ENCODE measurements at places on chromosomes 12 and 14.

DNA sequence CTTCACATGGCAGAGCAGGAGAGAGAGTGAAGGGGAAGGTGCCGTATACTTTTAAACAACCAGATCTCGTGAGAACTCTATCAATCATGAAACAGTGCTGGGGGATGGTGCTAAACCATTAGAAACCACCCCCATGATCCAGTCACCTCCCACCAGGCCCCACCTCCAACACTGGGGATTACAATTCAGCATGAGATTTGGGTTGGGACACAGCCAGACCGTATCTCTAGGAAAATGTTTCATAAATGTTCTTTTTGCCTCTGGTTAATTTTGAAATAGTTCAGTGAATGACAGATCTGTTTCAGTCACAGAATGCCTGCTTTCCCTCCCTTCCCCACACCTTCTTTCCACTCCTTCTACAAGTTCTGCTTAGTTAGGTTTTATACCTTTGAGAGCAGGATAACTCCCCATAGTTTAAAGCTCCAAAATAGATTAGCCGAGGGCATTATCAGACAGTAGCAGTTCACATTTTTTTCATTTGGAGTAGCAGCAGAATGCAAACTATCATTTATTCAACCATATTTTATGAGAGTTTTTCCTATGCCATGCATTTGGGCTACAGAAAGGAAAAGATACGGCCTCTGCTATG lies 27.1 kb downstream of the PELI2 start:
- DNase-seq: no peak

DNA sequence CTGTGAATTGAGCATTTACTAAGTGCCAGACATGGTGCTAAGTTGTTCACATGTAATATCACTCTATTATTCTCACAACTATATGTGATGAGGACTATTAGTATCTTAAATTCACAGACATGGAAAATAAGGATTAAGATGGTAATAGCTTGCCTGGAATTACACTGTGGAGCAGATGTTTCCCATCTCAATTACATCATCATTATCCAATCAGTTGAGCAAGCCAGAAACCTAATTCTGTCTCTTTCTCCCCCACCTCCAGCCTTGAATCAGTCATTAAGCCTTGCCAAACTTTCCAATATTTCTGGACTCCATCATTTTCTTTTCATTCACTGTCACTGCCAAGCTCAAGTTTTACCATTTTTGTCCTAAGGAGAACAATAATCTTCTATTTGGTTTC lies 287.8 kb upstream of the KITLG start:
- no peak for DNase-seq

- no peak for DNase-seq
Measured at GRCh38 chr14:87813211-87813610, 179.8 kb downstream of the GALC start.

GRCh38 chr12:47414511-47414910 lies 291.3 kb downstream of the RPAP3 start:
- no peak for DNase-seq

GRCh38 chr12:67667276-67668073 lies 18.9 kb downstream of the DYRK2 start:
- no peak for DNase-seq

DNA sequence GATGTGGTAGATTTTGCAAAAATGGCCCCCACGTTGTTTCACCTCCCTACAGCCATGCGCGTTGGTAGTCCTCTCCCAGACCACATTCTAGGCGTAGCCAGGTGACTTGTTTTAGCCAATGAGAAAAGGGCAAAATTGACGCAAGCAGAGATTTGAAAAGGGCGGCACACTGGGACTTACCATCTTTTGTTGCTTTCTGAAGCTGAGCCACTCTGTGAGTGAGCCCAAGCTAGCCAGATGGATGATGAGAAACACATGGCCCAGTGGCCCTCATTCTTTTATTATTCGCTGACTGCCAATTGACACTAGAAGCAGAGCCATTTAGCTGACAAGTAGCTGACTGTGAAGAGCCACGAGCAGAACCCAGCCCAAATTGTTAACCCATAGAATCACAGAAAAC lies 142.0 kb upstream of the GZMB start:
- no peak for DNase-seq

DNA sequence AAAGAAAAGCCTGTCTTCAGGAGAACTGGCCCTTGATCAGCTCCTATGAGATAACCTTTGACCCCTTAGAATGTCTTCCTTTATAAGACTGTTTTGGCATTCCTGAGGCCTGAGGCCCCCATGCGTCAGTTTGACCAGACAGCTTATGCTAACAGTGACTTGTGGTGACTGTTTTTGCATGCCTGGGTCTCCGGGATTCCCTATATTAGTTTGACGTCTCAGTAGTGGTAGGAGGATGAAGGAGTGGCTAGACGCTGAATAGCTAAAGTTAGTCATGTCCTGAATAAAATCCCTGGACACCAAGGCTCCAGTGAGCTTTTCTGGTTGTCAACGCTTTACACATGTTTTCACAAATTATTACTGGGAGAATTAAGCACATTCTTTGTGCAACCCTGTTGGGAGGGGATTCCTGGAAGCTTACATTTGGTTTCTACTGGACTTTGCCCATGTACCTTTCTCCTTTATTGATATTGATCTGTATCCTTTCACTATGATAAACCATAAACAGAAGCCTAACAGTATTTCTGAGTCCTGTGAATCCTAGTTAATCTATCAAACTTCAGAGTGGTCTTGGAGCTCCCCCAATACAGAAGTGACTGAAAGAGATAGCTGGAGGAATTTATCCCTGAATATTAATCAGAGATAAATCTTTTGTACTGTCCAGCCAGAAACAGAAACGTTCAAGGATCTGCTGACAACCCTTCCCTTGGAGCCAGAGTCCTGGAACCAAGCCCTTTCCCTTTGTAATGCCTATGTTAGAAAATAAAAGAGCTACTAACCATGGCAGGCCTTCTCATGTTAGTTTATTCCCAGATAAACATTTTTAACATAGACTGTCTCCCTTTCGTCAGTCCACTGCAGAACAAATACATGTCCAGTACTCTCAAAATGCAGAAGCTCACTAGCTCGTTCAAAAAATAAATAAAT lies 479.2 kb downstream of the RPS29 start:
- DNase-seq: no peak

GRCh38 chr14:89493877-89494634 lies 77.0 kb upstream of the FOXN3 start:
- no peak for DNase-seq

- no peak for DNase-seq
Measured at GRCh38 chr12:113207613-113208040, 13.6 kb upstream of the TPCN1 start.

- no peak for DNase-seq
Measured at GRCh38 chr12:30286345-30286926, 409.2 kb downstream of the IPO8 start.

GRCh38 chr12:109763201-109763841 lies 49.7 kb downstream of the FAM222A start:
- DNase-seq: no peak

DNA sequence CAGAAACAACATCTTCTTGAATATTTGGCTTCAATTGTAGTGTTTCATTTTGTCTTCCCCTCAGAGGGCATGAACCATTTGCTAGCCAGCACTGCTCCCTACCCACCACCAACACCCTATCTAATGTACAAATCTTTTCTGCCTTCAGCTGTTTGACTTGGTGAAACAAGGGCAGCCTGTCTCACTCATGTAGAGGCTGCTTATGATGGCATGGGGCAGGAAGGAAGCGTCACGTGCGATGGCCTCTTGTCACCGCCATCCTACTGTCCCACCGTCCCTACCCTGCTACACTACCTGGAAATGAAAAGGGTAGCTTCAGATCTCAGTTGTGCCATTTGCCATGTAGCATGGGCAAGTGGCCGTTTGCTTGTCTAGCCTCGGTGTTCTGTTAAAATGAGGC lies 29.9 kb upstream of the LRTM2 start:
- DNase-seq: no peak

DNA sequence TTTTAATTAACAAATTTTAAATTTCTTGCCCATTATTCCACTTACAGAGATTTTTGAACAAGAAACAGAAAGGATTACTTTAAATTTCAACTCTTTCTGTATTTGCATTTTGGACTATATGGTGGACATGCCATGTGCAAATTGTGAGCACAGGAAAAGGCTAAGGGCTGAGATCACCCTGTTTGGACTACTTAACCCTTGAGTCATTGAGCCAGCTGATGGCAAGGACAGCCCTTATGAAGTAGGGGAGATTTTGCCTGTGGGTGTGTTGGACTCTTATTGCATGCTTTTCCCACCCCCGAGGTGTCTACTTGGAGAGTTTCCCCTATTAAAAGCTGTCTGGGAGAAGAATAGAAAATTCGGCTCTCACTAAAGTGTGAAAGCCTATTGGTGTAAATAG lies 17.2 kb downstream of the DERA start:
- DNase-seq: no peak

GRCh38 chr12:6386491-6386890 lies 2.5 kb downstream of the LTBR start:
- no peak for DNase-seq

DNA sequence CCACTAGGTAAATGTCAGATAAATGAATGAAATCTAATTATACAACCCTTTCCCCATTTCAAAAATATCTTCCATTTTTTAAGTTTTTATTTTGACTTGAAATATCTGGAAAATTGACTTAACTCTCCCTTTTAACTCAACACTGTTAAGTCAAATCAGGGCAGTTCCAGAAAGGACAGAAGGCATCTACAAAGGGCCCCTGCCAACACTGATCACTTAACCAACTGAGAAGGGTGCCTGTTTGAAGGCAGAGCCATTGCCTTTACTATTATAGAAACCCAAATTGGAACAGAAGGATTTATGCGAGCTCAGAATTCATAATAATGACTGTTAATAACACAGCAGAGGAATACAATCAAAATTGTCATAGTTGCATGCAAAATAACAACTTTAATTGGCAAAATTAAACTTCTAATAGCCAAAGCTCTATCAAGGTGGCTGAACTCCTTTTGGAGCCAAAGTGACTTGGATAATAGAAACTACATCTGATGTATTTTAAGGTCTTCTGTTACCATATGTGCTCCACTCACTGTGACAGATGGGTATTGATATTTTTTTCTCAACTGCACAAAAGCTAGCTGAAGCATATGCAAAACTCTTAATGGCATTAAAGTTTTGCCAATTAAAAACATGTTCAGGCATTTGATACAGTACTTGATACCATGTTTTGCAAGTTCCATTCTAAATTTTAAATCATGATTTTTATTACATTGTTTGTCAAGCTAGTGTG lies 383.8 kb downstream of the NOVA1 start:
- DNase-seq: no peak

- DNase-seq: no peak
Measured at GRCh38 chr14:68547305-68548193, 245.3 kb downstream of the ZFP36L1 start.

DNA sequence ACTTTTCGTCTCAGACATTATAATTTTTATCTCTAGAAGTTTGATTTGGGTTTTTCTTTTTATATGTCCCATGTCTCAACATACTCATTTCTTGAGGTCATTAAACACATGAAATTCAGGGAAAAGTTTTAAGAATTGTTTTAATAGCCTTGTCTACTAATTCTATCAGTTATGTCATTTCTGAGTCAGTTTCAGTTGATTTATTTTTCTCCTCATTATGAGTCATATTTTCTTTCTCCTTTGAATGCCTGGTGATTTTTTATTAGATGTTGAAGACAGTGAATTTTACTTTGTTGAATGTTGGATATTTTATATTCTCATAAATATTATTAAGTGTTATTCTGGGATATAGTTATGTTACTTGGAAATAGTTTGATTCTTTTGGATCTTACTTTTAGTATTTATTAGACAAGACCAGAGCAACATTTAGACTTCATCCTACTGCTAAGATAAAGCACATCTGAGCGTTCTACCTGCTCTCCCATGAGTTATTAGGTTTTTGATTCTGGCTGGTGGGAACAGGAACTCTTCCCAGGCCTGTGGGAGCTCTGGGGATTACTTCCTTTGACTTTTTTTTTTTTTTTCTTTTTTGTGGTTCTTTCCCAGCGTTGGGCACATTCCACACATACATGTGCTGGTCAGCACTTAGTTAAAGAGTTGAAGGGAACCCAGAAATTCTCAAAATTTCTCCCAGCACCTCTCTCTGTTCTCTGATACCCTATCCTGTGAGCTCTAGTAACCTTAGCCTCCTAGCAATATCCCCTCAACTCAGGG lies 1157.7 kb downstream of the BCL11B start:
- no peak for DNase-seq

DNA sequence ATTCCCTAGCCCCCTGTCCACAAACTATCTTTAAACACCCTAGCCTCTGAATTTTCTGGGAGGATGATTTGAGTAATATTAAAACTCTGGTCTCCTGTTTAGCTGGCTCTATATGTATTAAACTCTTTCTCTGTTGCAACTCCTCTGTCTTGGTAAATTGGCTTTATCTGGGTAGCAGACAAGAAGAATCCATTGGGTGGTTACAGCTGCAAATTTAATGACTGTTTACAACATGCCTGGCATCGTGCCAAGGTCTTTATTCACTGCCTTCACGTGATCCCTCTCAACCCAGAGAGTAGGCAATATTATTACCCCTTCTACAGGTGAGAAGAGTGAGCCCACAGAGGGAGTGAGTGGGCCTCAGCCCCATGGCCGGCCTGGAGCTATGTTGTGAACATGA lies 77.8 kb upstream of the MYL2 start:
- no peak for DNase-seq

GRCh38 chr14:31159682-31160296 lies 47.8 kb downstream of the HECTD1 start:
- DNase-seq: no peak

DNA sequence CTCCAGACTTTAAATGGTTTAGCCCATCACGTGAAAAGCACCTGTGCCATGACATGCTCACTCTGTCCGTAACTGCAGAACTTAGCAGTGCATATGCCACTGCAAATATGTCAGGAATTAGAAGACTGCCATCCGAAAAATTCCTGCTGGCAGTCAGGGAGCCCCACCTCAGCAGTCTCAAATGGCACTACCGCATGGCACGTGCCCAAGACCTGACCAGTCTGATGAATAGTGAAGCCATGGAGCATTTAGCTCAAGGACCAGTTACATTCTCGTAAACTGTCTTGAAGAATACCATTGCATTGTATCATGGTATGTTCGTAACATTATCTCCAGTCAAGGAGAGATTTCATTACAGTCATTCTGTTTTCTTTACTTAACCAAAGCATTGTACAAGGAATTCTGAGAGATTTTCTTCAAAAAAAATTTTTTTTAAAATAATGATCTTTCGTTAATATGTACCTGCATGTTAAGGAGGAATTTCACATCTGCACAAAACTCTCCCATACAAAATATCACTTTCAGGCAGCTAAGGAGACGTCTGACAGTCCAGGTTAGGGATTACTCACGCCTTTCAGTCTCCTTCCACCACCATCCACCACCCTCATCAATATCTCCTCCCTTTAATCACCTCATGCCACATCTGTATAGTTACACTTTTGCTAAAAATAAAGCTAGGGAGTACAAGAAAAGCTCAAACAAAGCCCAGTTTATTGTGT lies 138.5 kb downstream of the ANO2 start:
- no peak for DNase-seq

Data from brain pericyte (primary cell).